ENCODE measurements at places on chromosomes 12 and 14. TPM values are rescaled to one million over a fixed set of nuclear protein-coding genes. Genes with fewer than 3 reads are reported as not detected.

Gene KIF5A
- not detected for total RNA-seq

Gene TSPAN11
- total RNA-seq = under 0.01 TPM

Gene SLC2A13
- 17.2 TPM for total RNA-seq

Gene CEP170B
- total RNA-seq = 46.1 TPM

DNA sequence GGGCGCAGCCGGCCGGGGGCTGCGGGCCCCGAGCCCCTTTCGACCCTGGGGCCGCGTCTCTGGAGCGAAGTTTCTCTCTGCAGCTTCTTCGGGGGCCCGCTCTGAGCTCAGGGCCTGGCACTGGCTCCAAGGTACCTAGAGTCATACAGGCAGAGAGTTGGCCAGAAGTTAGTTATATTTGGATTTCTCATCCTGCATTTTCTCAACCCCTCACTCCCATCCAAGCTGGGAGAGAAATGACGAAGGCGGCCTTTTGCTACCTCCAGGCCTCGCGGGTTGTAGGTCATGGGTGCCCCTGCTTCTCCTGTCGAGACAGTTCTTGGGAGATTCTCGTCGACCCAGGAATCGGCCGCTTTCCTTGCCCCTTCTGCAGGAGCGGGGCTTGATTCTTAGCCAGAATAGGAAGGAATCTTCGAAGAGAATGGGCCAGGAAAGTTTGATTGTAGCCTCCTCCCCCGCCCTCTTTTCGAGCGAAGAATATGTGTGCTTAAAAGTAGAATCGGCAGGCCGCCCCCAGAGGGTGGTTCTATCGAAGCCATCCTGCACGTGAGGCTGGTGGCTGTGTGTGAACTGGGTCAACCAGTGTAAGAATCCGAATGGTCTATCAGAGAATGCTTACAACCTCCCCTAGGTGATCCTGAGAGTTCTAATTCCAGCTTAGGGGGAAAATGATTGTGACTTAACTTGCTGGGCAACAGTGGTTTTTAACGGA, 785 bp downstream of the MLEC start:
- H3K4me1 ChIP-seq = peaks cover 52% of the 10 kb centered on the region
- no peak for DNase-seq
- H3K36me3 ChIP-seq = no peaks in the 10 kb centered on the region
- H3K4me3 ChIP-seq = peak overlapping the region; percentile 96
- no peaks in the 10 kb centered on the region for H3K27me3 ChIP-seq

- DNase-seq = no peak
- H3K27me3 ChIP-seq = no peaks in the 10 kb centered on the region
- H3K4me1 ChIP-seq = no peaks in the 10 kb centered on the region
- no peak overlapping the region for H3K27ac ChIP-seq
Observed at GRCh38 chr14:54645639-54646038, 78.7 kb downstream of the SAMD4A start.

GRCh38 chr12:91202390-91202789, 19.8 kb upstream of the DCN start:
- no peaks in the 10 kb centered on the region for H3K27me3 ChIP-seq
- DNase-seq = no peak
- H3K36me3 ChIP-seq = no peaks in the 10 kb centered on the region
- no peak overlapping the region for H3K27ac ChIP-seq
- H3K4me1 ChIP-seq = no peaks in the 10 kb centered on the region

- H3K4me1 ChIP-seq = peaks cover 14% of the 10 kb centered on the region
- H3K4me3 ChIP-seq = no peak overlapping the region
- no peaks in the 10 kb centered on the region for H3K36me3 ChIP-seq
- H3K27ac ChIP-seq = no peak overlapping the region
- H3K27me3 ChIP-seq = no peaks in the 10 kb centered on the region
Observed at GRCh38 chr12:13163868-13164635, 32.5 kb upstream of the EMP1 start.

- no peak overlapping the region for H3K4me3 ChIP-seq
- no peak for DNase-seq
- H3K27ac ChIP-seq = no peak overlapping the region
Observed at GRCh38 chr14:32226056-32226455, 23.0 kb upstream of the RNU6-8 start.

DNA sequence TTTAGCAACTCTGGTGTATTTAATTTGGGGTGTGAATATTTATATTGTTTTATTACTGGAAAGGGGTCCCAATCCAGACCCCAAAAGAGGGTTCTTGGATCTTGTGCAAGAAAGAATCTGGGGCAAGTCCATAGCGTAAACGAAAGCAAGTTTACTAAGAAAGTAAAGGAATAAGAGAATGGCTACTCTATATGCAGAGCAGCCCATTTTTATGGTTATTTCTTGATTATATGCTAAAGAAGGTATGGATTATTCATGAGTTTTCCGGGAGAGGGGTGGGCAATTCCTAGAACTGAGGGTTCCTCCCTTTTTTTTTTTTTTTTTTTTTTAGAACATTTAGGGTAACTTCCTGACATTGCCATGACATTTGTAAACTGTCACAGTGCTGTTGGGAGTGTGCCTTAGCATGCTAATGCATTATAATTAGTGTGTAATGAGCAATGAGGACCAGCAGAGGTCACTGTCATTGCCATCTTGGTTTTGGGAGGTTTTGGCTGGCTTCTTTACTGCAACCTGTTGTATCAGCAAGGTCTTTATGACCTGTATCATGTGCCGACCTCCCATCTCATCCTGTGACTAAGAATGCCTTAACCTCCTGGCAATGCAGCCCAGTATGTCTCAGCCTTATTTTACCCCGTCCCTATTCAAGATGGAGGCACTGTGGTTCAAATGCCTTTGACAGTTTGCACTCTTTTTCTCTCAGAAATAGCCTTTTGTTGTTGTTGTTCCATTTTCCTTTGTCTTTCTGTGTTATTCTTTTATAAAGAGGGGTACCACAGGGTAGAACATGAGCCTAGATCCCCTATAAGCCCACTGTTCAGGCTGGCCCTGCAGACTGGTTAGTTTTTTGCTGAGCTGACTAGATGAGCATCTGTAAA, 75.5 kb upstream of the DCD start:
- no peak for DNase-seq
- H3K27ac ChIP-seq = no peak overlapping the region
- no peaks in the 10 kb centered on the region for H3K27me3 ChIP-seq
- no peaks in the 10 kb centered on the region for H3K36me3 ChIP-seq
- no peak overlapping the region for H3K4me3 ChIP-seq
- H3K4me1 ChIP-seq = no peaks in the 10 kb centered on the region

DNA sequence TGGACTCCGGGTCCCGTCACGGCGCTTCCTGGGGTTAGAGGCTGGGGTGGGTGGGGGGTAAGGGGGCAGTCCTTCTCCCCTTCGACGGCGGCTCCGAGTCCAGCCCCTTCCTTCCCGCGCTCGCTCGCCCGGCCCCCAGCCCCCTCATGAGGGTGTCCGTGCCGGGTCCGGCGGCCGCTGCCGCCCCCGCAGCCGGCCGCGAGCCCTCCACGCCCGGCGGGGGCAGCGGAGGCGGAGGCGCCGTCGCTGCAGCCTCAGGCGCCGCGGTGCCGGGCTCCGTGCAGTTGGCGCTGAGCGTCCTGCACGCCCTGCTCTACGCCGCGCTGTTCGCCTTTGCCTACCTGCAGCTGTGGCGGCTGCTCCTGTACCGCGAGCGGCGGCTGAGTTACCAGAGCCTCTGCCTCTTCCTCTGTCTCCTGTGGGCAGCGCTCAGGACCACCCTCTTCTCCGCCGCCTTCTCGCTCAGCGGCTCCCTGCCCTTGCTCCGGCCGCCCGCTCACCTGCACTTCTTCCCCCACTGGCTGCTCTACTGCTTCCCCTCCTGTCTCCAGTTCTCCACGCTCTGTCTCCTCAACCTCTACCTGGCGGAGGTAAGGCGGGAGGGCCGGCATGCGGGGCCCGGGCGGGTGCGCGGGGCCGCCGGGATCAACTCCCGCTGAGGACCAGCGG, 500 bp downstream of the GPR137C start:
- peak overlapping the region; percentile 80 for H3K4me3 ChIP-seq
- peaks cover 34% of the 10 kb centered on the region for H3K4me1 ChIP-seq
- peak; percentile 39 for DNase-seq
- H3K27me3 ChIP-seq = no peaks in the 10 kb centered on the region

DNA sequence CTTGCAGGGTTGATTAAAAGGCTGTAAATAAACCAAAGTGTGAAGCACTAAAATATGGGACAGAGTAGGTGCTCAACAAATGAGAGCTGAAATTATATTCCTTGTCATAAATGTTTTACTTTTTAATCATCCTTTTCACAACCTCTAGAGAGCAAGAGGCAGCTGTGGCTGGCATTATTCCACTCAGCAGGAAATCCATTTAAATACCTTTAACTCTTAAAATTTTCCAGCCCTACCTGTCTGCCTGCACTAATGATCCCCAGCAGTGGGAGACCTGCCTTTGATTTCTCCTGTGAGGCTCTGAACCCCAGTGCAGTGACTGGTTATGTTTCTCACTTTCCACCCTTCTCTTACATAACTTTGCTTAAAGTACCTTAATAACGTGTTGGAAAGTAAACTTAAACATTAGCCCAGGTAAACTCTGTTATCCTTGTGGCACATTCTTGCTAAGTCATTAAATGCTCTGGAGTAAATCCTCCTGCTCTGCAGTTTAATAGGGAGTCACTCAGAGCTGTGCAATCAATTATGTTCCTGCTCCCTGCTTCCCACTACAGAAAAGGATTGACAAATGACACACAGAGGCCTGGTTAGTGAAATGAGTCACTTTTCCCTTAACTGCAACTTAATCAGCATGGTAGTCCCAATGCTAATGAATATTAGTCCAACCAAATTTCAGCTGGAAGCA, 755.7 kb upstream of the USP15 start:
- H3K27me3 ChIP-seq = no peaks in the 10 kb centered on the region
- H3K4me1 ChIP-seq = no peaks in the 10 kb centered on the region
- peak; percentile 5 for DNase-seq
- H3K27ac ChIP-seq = no peak overlapping the region

DNA sequence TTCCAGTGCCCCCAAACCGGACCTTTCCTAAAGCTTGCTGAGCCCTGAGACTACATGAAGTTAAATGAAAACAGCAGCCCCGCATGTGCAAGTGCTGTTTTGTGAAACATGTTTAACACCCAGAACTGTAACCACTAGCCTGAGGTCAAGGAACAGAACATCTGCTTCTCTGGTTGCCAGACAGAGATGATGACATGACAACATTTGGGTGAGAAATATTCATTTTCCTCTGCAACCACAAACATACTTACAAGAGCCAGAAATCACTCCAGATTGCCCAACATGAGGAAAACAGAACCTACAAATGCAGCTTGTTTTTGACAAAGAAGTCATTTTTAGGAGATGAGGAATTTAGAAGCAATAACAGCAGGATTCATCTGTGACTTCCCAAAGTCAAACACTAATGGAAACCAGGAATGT, 110.4 kb downstream of the BCAT1 start:
- H3K36me3 ChIP-seq = no peaks in the 10 kb centered on the region
- H3K4me1 ChIP-seq = peaks cover 7% of the 10 kb centered on the region
- H3K27me3 ChIP-seq = no peaks in the 10 kb centered on the region

DNA sequence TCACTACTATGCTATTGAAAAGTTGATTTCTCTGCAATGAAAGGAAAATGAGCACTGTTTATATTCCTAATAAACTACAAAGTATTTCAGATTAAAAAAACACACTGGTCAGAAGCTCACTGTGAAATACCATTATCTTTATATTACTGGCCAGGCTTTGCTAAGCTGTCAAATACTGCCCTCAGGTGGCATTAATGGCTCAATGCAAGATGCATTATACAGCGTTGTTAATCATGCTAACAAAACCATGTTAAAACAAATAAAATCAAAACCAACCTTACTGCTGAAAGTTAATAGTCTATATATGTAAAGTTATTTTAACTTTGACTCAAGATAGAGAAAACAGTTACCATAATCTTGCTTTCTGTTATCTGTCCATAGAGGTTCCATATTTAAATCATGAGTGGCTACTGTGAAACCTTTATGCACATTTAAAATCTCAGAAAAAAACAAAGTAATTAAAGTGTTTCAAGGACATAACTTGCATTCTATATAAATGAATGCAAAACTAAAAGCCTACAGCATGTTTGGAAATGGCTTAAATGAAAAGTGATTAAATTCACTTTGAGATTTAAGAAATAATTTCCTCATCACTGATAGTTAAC, 121.7 kb downstream of the RALGAPA1 start:
- H3K36me3 ChIP-seq = peaks cover 55% of the 10 kb centered on the region
- no peaks in the 10 kb centered on the region for H3K4me1 ChIP-seq
- H3K27me3 ChIP-seq = no peaks in the 10 kb centered on the region
- DNase-seq = peak; percentile 73
- H3K27ac ChIP-seq = no peak overlapping the region
- no peak overlapping the region for H3K4me3 ChIP-seq

GRCh38 chr14:105845725-105846309, 319.4 kb downstream of the TMEM121 start:
- no peak for DNase-seq
- H3K4me1 ChIP-seq = no peaks in the 10 kb centered on the region
- H3K36me3 ChIP-seq = no peaks in the 10 kb centered on the region

DNA sequence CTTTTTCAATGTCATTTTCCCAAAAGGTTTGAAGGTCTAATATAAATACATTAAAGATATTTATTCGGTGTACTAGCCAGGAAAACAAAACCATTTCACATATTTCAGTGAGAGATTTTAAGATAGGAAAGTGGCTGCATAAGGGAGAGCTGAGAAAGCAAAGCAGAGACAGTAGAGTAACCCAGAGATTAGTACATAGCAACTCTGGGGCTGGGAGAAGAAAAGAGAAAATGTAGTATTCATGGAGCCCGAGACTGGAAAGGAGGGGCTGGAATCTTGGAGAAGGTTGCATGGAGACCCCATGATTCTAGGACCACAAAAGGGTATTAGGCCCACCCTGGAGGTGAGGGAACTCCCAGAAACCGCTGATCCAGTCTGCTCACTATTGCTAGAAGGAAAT, 236.9 kb downstream of the PAWR start:
- no peak overlapping the region for H3K27ac ChIP-seq
- no peaks in the 10 kb centered on the region for H3K36me3 ChIP-seq
- no peak overlapping the region for H3K4me3 ChIP-seq
- no peaks in the 10 kb centered on the region for H3K27me3 ChIP-seq

DNA sequence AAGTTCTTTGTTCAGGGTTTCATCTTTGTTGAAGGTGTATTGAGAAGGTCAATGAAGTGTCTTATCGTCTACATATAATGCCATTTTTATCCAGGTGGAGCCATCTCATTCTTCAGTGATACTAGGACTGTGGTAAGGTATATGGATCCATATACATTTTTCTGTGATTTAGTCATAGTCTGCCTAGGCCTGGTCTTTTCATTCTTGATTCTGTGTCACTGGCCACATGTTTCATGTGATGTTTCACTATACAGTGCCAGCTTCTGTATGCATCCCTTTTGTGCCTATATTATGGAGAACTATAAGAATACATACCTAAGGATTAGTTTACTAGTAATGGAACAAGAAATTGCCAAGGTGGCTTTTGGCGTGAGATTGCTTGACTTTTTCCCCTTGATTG, 40.5 kb downstream of the VEZT start:
- H3K27ac ChIP-seq = no peak overlapping the region
- H3K4me1 ChIP-seq = peaks cover 15% of the 10 kb centered on the region
- DNase-seq = no peak
- no peaks in the 10 kb centered on the region for H3K27me3 ChIP-seq
- H3K4me3 ChIP-seq = no peak overlapping the region

- H3K4me3 ChIP-seq = no peak overlapping the region
- DNase-seq = no peak
- H3K27ac ChIP-seq = no peak overlapping the region
- no peaks in the 10 kb centered on the region for H3K36me3 ChIP-seq
- H3K4me1 ChIP-seq = no peaks in the 10 kb centered on the region
- no peaks in the 10 kb centered on the region for H3K27me3 ChIP-seq
Observed at GRCh38 chr12:101941306-101942249, 64.2 kb downstream of the DRAM1 start.

All from stomach (tissue), 19 donors.